ENCODE measurements at places on chromosomes 5 and 9.
A peak's percentile ranks its signal among the peaks of the same experiment; 100 is the strongest.

DNA sequence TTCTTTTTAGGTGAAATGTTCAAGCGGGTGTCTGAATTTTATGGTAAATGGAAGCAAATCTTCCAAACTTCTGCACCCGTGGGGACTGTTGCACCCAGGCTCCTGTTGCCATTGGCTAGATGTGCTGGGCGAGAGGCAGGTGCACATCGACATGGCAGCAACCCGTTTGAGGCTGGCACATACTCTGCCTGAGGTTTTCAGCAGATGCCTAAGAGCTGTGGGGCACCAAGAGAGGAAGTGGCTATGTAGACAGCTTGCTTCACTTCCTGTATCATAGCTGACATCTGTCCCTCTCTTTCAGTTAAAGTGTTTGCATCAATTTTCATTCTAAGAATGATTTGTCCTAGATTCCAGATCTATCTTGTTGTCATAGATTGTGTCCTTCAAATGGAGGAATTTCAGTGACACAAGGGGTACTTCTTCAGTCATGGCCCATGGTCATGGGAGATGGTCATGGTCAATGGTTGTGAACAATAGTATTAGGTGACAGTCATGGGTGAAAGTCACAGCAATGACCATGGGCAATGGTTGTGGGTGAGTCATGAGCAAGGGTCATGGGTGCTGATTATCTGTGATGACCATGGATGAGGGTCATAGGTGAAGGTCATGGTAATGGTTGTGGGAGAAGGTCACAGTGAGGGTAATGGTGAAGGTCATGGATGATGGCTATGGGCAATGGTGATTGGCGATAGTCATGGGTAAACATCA, 115.1 kb upstream of the IRX4 start:
- DNase-seq = no peak

- no peak for DNase-seq
These were observed 757 bp downstream of the TMEM250 start for GRCh38 chr9:136117916-136118319.

DNA sequence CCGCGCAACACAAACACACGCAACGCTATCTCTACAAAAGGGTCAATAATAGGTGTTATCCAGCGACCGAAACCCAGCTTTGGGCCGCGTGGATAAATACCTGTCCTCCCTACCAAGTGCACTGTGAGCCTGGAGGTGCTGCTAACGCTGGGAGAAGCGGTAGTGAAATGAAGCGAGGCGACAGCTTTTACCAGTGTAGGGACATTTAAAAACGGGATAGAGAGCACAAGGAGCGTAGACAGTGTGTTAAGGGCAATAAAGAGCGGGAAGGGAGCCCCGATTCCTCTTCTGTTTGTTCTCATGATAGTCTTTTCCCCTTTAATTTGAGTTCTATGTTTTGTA, 421 bp upstream of the DEPDC1B start:
- no peak for DNase-seq

DNA sequence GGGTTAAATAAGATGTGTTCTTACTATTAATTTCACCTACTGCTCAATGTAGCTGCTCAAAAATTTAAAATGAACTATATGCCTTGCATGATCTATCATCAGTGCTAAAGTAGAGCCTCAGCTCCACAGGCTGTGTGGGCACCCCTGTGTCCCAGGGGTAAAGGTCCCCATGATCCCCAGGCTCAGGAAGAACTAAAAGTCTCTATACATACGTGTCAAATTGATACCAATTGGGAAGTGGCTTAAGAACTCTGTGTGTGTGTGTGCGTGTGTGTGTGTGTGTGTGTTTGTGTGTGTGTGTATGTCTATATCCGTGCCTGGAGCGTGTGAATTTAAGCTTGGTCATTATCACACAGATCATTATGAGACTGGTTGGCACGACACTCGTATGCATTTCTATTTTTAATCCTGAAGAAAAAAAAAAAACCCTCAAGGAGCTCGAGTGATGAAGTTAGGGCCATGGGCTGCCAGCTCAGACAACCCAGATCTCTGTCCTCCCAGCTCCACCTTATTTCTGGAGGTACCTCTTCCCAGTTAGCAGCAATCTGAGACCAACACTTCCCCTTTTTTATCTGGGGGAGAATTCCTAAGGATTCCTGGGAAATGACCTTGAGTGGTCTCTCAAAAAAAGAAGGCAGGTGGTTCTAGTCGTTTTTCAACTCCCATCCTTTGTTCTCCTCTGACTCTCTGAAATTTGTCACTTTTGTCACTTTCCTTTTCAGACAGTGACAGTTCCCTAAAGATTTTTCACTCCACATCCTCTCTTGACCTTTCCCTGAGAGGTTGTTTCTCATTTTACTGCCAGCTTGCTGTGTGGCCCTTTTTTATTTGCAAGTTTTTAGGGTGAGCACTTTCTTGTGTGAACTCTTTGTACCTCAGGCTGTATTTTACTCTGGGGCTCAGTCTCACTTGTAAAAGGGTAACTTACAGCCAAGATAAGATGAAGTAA, 45.7 kb upstream of the CTXN3 start:
- DNase-seq = no peak

GRCh38 chr9:122145592-122145863, 14.1 kb downstream of the NDUFA8 start:
- no peak for DNase-seq

GRCh38 chr5:34722183-34722582, 66.1 kb downstream of the RAI14 start:
- no peak for DNase-seq

DNA sequence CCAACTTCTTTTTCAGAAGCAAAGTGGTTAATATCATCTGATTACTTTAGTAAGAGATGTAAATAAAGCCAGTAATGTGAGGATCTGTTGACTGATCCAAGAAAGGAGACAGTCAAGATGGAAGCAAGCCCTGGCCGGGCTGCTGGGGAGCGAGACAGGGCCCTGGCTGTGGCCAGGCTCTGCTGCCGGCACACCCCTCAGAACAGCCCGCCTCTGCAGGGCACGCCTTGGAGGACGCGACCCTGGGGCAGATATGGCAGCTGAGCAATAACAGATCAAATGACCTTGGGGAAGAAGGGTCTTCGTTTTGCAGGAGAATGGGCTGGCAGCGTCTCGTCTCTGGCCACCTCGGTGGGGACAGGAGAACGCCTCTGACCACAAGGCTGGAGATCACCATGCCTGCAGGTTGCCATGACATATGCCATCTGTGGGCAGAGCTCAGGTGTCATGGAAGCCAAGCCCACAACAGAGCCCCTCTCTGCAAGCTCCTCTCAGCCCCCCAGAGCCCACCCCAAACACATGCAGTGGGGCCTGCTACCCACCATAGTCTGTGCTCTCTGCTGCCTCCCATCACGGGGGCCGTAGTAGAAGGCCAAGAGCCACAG, 206.5 kb downstream of the FANCC start:
- no peak for DNase-seq

DNA sequence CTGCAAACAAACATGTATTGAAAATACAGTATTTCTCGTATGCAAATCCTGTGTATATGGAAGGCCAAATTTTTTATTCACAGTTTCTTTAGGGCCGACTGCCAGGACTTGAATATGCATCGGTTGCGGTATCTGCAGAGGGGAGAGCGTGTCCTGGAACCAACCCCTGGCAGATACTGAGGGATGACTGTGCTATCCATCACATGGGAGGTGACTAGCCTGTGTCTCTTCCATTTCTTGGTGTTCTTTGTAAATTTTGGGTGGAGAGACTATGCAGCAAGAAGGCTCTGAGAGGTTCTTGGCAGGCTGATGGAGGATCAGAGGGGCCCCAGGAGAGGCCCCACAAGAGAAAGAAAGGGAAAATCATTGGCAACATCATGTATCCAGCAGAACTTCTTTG, 384.3 kb downstream of the YTHDC2 start:
- no peak for DNase-seq

DNA sequence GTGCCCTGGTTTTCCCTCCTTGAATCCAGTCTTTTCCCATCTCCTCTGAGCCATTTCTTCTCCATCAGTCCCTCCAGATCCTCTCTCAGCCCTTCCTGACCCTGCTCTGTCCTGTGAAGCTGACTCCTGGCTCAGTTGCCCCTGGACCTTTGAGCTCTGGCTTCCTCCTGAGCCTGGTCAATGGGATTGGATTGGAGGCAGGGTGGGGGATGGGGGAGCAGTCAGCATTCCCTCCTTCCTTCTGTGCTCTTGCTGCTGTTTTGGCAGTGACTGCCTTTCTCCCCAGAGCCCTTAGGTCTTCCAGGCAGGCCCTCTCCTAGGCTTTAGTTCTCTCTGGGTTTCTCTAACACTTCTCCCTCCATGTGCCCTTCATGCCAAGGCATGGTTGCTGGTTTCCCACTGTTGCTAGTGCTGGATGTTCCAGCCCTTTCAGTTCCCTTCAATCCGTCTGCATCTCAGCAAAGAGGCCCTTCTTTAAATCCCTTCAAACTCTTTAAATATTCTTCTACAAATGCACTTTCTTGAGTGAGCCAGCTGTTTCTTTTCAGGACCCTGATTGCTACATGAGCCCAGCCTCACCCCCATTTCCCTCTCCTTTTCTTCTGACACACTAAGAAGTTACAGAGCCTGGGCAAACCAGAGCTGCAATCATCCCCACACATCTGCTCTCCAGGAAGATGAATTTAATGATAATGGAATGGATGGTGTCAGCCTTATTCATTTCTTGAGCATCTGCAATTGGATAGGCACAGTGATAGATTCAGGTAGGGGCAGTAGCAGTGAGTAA, 2.2 kb downstream of the TNFSF15 start:
- DNase-seq = no peak

DNA sequence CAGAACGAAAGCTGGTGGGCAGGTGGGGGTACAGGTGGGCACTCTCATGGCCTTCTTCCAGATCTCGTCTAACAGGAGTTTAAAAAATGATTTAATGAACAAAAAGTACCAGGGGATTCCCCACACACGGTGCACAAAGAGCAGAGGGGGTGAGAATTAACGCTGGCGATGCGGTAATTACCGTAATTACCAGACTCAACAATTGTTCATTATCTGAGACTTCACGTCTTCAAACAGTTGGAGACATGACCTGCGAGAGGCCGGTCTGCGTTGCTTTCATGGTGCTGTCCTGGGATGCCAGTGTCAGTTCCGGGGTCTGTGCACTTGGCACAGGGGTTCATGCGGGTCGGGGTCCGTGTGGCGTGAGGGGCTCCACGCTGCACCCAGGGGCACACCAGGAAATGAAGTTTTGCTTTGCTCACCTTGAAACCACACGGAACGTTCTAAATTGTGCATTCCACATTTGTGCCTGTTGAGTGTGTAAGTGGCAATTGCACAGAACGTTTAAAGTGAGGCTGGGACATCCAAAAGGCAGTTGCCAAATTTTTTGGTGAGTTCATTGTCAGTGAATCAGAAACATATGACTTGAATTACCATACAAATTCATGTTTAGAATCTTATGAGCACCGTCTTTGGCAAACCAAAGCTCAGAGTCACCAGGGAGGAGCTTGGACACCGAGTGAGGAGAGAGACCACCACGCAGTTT, 256.4 kb upstream of the IRX1 start:
- peak; percentile 57 for DNase-seq

GRCh38 chr5:150525163-150525562, 17.2 kb downstream of the NDST1 start:
- DNase-seq = no peak

- DNase-seq = no peak
These were observed 6.9 kb upstream of the DMRT3 start for GRCh38 chr9:969310-970150.

- DNase-seq = peak; percentile 12
These were observed 191.5 kb downstream of the ROR2 start for GRCh38 chr9:91758491-91758981.

GRCh38 chr9:127726871-127727270, 8.2 kb downstream of the TOR2A start:
- DNase-seq = no peak

- no peak for DNase-seq
These were observed 22.7 kb downstream of the GRIA1 start for GRCh38 chr5:153513156-153513555.

DNA sequence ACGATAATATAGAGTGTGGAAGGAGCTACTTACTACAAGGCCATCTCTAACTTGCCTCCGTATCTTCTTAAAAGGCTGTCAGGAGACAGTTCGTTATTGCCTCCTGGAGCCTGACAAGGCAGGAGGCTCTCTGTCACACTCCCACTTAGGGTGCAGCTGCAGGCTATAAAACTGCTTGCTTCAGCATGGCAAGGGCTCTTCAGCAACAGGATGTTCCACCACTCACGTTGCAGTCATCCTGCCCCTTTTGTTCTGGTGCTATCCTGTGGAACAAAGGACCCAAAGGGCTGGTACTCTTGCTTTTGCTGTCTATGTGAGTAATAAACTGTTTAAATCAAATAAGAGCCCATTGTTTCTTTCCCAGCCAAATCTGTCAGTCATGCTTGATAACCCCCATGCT, 508.9 kb downstream of the NTRK2 start:
- peak; percentile 89 for DNase-seq

DNA sequence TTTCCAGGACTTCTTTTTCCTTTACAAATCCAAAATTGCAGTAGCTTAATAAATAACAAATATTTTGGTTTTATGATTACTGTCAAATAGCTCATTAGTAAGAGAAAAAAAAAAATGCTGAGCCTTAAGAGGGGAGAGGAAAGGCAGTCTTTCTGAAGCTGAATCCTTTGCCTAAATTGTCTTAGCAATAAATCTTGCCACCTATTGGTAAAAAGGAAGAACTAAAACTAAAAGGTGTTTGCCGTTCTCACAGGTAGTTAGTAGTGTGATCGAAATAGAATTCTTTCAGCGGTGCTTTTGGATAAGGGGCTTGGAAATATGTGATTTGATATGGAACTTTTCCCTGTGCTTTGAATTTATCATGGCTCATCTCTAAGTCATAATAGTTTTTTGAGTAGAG, 31.2 kb downstream of the PIK3R1 start:
- DNase-seq = peak; percentile 15

DNA sequence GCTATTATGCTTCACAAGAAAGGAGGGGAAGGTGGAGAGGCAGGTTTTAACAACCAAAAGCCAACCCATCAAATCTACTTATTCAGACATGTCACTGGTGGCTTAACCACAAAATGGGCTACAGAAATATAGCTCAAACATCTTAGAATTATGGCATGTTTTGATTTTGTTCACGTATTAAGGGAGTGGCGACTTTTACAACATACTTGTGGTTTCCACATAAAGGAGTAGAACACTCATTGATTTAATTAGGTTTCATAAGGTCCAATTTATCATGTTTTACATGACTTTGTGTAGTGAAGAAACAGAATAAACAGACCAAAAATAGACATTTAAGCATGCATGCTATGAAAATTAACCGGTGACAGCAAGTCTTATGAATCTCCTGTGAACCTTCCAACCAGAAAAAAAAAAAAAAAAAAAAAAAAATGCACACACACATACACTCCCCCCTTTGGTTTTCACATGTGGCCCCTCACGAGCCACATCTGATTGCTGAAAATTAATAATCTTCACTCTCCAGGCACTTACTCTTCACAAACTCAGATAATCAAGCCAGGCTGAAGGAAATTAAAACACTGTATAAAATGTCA, 5.4 kb downstream of the ZNF608 start:
- DNase-seq = peak; percentile 46

GRCh38 chr9:89626741-89627265, 22.0 kb downstream of the GADD45G start:
- DNase-seq = no peak

Measured in NCI-H748 treated with DMSO at 0.1 percent for 48 hours (cell line).